ENCODE measurements at places on chromosomes 5 and 9. TPM values are rescaled to one million over a fixed set of nuclear protein-coding genes. Genes with fewer than 3 reads are reported as not detected.

- no peak for DNase-seq
Observed at GRCh38 chr9:132182314-132183091, 20.6 kb downstream of the NTNG2 start.

GRCh38 chr9:108270561-108270960 is 585.2 kb downstream of the ACTL7B start:
- no peak for DNase-seq

GRCh38 chr5:149366169-149366729 is 8.4 kb downstream of the PCYOX1L start:
- no peak for DNase-seq

Gene ANKRD18B
- polyA plus RNA-seq = not detected

Gene SUB1
- polyA plus RNA-seq = 578 TPM

Gene GRIA1
- polyA plus RNA-seq = not detected

Gene GDF9
- polyA plus RNA-seq = 0.30 TPM

Gene RGS7BP
- polyA plus RNA-seq = not detected

Measured in CD4-positive, alpha-beta memory T cell (primary cell).